ENCODE measurements at places on chromosomes 4 and X. TPM values are rescaled to one million over a fixed set of nuclear protein-coding genes. Genes with fewer than 3 reads are reported as not detected.

The NXF2B gene
- 0.44 TPM for total RNA-seq

The CDX4 gene
- total RNA-seq: not detected

The IGSF1 gene
- 4.1 TPM for total RNA-seq

The CCDC120 gene
- total RNA-seq: 6.1 TPM

The ZNF280C gene
- 5.4 TPM for total RNA-seq

The IL15 gene
- 4.0 TPM for total RNA-seq

The NEXMIF gene
- total RNA-seq: 10.5 TPM

The MAML3 gene
- 5.6 TPM for total RNA-seq

The SHROOM4 gene
- 27.2 TPM for total RNA-seq

The MAGEB2 gene
- not detected for total RNA-seq

DNA sequence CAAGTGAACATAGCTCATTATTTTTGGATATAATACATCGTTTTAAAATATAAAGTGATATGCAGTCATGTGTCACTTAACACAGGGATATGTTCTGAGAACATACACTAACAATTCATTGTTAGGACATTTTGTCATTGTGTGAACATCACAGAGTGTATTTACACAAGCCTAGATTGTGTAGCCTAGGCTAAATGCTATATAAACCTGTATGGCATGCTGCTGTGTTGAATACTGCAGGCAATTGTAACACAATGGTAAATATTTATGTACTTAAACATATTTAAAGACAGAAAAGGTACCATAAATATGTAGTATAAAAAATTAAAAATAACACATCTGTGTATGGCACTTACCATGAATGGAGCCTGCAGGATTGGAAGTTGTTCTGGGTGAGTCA lies 44.9 kb upstream of the GPRIN3 start:
- DNase-seq: no peak

- no peak for DNase-seq
These were observed at the start of gene PPP1R2C for GRCh38 chrX:42778096-42778495. TSS of gene PPP1R2C (minus strand) at chrX:42778163. CDS start at chrX:42778079, 84 bp downstream.

DNA sequence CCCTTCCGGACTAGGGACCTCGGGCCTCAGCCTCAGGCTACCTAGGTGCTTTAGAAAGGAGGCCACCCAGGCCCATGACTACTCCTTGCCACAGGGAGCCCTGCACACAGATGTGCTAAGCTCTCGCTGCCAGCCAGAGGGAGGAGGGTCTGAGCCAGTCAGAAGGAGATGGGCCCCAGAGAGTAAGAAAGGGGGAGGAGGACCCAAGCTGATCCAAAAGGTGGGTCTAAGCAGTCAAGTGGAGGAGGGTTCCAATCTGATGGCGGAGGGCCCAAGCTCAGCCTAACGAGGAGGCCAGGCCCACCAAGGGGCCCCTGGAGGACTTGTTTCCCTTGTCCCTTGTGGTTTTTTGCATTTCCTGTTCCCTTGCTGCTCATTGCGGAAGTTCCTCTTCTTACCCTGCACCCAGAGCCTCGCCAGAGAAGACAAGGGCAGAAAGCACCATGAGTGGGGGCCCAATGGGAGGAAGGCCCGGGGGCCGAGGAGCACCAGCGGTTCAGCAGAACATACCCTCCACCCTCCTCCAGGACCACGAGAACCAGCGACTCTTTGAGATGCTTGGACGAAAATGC lies at the start of gene WAS:
Gene WAS (plus strand): TSS at position 389 of the 572 bp plus-strand sequence. CDS start 55 bp downstream, at position 444.
- DNase-seq: no peak

- DNase-seq: no peak
These were observed 555.6 kb upstream of the FRG1 start for GRCh38 chr4:189385098-189385497.

- DNase-seq: no peak
These were observed 73.4 kb upstream of the ARHGAP36 start for GRCh38 chrX:130984782-130985181.

DNA sequence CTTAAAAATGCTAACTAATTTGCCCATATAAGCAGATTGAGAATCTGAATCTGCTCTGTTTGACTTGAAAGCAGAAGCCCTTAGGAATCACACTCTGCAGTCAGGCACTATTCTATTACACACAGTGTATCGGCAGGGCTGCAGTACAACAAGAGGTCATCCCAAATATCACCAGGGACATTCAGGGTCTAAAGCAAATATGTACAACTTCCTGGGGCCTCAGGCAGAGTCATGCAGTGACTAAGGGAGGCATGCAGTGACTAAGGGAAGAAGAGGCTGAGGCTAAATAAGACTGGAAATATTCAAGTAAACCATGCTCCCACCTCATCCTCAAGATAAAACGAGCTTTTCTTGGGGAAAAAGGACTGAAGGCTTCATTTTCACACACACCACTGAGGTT lies 20.9 kb downstream of the MAPK10 start:
- no peak for DNase-seq

GRCh38 chr4:106365613-106366012 lies 3.0 kb downstream of the GIMD1 start:
- DNase-seq: no peak

DNA sequence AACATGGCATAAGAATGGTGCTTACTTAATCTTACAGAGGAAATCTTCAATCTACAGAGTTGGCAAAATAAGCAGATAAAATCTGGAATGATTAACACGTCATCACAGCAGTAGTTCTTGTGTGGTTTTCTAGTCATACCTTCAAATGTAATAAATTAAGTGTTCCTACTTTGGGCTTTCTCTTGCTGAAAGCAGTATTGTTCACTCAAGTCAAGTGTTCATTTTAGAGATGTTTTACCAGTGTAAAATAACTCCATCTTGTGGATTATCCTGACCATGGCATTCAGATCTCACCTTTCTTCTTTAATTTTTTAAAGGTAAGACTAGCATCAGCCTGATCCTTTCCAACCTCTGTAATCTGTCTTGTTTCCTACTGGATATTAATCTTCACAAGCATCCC lies 72.9 kb downstream of the ADAMTS3 start:
- DNase-seq: no peak

GRCh38 chrX:10901290-10901633 lies 209.9 kb upstream of the HCCS start:
- DNase-seq: no peak

DNA sequence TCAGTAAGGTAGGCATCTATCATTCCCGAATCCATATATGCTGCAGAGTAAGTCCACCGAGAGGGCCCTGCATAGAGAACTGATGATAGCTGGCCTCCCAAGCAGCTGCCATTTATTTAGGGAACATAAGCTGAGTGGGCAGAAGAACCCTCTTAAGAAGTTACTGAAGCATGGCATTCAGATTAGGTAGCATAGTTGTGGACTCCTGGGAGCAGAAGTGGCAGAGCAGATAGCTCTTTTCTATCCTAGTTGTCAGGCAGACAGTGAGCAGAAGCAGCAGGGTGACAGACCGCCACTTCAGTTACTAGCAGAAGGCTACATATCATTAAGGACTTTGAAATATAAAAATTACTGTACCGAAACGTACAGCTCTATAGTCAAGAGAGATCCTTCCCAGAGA lies 454.7 kb downstream of the PPP4R3C start:
- no peak for DNase-seq

GRCh38 chr4:89114100-89114499 lies 2.8 kb downstream of the TIGD2 start:
- DNase-seq: no peak

- no peak for DNase-seq
These were observed 55.2 kb downstream of the LCORL start for GRCh38 chr4:17966312-17966711.

- no peak for DNase-seq
These were observed 430.3 kb downstream of the SPRY1 start for GRCh38 chr4:123826896-123827295.

GRCh38 chr4:88828842-88829571 lies 131.4 kb upstream of the NAP1L5 start:
- no peak for DNase-seq

DNA sequence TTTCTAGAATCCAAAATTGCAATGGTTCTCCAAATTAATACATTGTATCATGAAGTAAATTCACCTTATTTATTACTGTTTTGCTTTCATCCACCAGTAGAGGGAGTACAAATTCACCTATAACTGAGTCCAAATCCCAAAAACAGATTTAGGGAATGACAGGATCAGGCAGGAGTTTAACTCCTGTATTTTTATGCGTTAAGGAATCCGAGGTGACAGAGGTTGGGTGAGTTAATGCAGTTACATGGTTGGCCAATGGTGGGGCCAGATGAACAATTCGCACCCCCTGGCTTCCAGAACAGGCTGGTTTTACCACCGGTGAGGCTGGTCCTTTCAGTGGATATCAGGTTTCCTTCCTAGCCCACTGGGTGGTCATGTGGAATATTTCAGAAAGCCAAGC lies 82.4 kb downstream of the MTNR1A start:
- no peak for DNase-seq

GRCh38 chr4:147076179-147076578 lies 130.5 kb upstream of the TTC29 start:
- no peak for DNase-seq

DNA sequence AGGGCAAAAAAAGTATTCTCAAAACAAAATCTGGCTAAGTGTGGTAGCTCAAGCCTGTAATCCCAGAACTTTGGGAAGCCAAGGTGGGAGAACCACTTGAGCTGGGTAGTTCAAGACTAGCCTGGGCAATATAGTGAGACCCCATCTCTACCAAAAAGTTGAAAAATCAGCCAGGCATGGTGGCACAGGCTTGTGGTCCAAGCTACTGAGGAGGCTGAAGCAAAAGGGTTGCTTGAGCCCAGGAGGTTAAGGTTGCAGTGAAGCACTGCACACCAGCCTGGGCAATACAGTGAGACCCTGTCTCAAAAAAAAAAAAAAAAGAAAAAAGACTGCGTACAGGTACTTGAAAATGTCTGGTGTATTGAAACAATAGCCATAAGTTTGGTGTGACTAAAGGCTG lies 1.7 kb upstream of the SDAD1 start:
- no peak for DNase-seq

DNA sequence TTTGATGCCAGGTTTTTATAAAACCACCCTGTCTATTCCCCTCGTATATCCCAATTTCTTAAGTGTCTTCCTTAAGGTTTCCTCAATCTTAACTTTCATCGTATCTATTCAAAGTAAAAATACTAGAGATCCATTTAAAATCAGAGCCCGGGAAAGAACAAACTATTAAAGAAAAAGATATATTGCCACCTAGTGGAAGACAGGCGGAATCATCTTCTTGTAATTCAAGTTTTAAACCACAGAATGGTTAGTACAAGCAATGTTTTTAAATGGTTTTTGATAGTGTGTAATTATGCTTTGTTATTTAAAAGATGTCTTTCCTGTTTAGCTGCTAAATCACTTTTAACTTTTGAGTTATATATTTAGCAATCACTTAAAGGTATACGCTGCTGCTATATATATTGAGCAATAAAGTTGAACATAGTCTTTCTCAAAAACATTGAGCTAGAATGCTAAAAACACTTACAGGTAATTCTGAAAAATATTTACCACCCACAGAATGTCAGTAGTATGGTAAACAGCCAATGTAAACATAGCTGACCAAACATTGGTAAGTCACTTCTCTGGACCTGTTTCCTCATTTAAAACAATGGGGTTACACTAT lies 18.2 kb downstream of the PRDM8 start:
- no peak for DNase-seq

DNA sequence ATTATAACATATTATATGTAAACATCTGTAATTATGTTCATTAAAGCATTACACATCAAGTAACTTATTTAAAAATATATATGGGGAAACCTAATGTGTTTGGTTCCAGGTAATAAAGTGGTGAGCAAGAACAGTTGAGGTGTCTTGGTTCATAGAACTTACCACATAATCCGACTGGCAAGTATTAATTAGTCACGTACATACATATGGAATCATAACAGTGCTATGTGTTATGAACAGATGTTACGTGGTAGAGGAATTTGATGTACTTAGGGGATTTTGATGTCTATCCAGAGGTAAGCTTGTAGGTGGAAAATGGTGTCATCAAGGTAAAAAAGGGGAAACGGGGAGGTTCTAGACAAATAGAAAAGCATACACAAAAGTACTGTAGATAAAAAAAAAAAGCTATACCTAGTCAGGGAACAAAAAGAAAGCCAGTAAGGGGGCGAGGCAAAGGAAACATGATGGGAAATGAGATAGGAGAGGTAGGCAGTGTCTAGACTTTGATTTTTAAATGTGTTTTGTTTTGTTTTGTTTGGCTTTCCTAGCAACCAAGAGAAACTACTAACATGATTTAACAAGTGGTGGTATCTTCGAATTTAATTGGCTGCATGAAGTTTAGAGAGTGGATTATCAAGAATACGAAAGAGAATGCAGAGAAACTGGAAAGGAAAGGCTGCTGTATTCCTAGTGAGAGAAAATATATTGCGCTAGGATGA lies 12.6 kb downstream of the DMD start:
- no peak for DNase-seq

GRCh38 chr4:179353786-179354185 lies 1911.5 kb upstream of the AGA start:
- DNase-seq: no peak

GRCh38 chrX:4708970-4709760 lies 995.7 kb upstream of the PRKX start:
- no peak for DNase-seq

DNA sequence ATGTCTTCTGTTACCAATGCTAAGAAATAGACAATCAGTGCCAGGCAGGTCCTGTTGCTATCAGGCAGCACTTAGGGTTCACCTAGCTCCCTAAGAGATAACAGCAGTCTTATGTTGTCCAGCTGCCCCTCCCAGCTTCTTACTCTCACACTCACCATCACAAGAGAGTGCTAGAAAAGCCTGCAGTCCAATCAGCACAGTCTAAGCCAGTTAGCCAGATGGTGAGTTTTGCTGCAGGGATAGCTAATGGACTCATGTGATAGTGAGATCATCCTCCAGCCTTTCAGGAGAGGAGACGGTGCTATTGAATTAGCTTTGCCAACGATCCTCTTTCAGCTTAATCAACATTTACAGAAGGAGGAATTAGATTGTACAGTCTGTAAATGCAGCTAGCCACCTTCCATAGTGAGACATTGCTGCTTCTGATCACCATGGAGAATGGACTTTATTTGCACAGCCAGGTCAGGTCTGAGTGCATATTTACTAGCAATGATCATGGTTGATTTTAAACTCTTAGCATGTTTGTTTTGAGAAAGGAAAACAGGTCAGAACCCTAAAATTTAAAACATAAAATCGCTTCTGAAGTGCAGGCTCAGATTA lies 438.3 kb downstream of the CENPC start:
- no peak for DNase-seq

DNA sequence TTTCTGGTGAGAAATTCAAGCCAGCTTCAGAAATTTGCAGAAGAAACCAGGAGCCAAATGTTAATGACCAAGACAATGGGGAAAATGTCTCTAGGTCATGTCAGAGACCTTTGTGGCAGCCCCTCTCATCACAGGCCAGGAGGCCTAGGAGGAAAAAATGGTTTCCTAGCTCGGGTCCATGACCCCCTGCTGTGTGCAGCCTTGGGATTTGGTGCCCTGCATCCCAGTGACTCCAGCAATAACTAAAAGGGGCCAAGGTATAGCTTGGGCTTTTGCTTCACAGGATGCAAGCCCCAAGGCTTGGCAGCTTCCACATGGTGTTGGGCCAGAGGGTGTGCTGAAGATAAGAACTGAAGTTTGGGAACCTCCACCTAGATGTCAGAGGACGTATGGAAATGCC lies 814.7 kb upstream of the SLIT2 start:
- DNase-seq: no peak
